Activated gamma-delta T cell treated with anti-CD3 and anti-CD28 coated beads, Interleukin-2, amount 50 U/mL, for 16 hours (primary cell): ENCODE measurements at places on chromosomes 16 and 17.
A peak's percentile ranks its signal among the peaks of the same experiment; 100 is the strongest.

GRCh38 chr16:23359092-23359760 lies 57.1 kb downstream of the SCNN1B start:
- DNase-seq: no peak

DNA sequence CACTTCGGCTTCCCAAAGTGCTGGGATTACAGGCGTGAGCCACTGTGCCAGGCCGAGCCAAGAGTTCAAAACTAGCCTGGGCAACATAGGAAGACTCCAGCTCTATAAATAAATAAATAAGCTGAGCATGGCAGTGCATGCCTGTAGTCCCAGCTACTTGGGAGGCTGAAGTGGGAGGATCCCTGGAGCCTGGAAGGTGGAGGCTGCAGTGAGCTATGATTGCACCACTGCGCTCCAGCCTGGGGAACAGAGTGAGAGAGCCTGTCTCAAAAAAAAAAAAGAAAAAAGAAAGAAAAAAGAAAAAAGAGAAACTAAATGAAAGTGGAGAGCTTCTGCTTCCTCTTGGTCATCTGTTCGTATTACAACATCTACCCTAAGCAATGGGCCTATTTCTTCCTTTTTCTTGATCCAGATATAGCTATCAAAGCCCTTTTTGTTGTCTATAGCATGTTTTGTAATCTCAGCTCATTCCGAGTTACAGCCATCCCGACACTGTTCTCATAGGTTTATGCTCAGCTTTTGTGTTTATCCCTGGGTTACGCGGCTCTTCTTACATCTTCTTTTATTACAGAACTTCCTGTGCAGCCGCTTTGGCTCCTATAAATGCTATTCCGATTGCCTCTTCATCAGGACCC lies 14.1 kb upstream of the MAPK3 start:
- DNase-seq: no peak

- peak; percentile 38 for DNase-seq
Observed at GRCh38 chr17:66906321-66907278, 57.9 kb upstream of the CACNG4 start.

DNA sequence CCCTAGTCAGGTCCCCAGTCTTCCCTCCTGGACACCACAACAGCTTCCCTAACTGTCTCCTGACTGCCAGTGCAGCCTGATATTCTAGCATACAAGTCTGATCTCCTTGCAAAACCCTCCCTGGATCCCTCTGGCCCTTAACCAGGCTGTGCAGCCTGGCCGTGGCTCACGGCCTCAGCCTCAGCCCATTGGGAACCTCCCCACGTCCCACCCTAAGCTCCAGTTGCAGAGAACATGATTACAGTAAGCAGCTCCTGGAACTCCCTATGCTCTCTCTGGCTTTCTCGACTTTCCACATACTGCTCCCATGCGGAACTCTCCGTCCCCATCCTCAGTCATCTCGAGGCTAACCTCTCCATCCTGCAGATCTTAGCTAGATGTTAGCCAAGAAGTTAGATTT lies 13.0 kb downstream of the ALOX12B start:
- DNase-seq: no peak

DNA sequence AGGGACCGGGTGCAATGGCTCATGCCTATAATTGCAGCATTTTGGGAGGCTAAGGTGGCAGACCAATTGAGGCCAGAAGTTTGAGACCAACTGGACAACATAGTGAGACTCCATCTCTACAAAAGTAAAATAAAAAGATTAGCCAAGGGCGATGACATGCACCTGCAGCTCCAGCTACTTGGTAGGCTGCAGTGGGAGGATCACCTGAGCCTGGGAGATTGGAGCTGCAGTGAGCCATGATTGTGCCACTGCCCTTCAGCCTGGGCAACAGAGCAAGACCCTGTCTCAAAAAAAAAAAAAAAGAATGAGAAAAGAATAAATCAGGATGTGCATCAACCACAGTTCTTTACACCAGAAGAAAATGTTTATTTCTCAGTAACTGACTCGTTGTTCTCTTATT lies 76.0 kb downstream of the CACNG3 start:
- DNase-seq: no peak

- DNase-seq: no peak
Observed at GRCh38 chr17:3915995-3916696, at the start of gene P2RX1. P2RX1 (minus strand) TSS chr17:3916465; CDS start chr17:3916225, 240 bp downstream.

DNA sequence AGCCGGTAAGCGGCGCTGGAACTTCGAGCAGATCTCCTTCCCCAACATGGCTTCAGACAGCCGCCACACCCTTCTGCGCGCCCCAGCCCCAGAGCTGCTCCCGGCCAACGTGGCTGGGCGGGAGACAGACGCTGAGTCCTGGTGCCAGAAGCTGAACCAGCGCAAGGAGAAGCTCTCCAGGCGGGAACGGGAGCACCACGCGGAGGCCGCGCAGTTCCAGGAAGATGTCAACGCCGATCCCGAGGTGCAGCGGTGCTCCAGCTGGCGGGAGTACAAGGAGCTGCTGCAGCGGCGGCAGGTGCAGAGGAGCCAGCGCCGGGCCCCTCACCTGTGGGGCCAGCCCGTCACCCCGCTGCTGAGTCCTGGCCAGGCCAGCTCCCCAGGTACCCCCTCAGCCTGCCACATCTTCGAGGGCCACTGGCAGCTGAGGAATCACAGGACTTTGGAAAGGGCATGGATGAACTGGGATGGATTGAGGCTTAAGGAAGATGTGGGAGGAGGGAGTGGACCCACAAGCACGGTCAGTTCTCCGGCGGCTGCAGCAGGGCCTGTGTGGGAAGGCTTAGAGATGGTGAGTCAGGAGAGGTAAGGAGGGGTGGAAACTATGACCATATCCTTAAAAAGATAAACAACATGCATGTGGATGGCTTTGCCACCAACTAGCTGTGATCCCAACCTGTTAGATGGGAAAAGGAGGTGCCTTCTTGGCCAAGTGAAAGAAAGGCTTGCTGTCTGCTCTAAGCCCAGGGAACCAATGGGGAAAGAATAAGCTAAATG lies 3.4 kb upstream of the LLGL2 start:
- DNase-seq: no peak

DNA sequence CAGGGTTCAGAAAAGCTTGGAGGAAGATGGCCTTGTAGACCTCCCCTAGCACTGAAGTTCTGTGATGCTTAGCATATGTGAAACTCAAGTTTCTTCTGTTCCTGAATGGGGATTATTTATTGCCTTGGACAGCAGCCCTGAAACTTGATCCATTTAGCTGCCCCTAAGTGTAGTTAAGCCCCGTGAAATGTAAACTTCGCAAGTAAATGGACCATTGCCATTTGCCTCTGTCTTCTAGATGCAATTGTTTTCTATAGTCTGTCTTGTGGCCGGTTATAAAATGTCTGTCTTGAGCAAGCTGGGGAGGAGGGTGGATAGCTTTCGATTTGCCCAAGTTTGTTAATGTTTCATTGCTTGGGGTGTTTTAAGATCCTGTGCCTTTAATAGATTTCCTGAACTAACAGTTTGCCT lies 261.8 kb downstream of the CDH13 start:
- no peak for DNase-seq

DNA sequence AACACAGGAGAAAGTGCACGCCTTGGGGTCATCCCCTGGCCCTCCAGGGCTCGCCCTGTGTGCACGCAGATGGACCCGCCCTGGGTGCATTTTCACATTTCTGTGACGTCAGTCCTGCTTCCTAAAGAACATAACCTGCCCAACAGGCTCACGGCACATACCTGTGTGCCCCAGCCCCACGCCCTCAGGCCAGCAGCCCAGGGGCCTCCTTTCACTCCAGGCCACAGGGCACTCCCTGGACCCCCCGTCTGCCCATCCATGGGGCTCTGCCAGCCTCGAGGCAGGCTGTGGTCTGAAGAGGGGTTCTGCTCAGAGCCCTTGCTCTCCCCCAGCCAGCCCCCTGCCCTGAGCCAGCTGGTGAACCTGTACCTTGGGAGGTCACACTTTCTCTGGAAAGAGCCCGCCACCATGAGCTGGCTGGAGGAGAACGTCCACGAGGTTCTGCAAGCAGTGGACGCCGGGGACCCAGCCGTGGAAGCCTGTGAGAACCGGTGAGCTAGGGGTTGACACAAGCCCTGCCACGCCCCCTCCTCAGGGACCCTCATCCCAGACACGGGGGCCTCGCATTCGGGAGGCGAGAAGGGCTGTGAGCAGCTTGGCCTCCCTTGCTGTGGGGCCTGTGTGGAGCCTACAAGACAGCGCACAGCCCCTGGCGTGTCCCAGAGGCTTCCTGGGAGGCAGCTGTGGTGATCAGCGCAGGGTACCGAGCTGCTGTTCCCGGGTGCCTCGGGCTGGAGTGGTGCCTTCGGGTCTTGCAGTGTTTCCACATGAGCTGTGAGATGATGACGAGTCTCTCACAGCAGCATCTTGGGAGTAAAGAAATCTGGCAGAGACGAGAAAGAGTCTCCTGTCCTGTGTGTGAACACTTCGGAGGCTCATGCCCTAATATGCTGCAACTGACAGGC lies 13.8 kb upstream of the MC1R start:
- no peak for DNase-seq

DNA sequence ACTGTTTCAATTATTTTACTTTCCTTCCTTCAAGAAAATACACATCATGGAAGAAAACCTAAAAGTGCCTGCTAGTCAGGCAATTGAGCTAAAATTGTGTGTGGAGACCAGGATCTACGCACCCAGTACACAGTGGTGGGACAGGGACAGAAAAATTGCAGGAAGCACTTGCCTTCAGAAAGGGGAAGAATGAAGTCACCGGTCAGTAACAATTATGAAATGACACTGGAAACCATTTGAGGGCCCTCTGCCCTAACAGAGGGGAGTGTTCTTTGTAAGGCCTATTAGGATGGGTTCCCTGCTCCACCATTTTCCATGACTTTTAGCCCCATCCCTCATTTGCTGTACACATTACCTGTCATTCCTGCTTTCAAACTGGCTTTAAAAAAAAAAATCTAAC lies 4.5 kb upstream of the PHAF1 start:
- DNase-seq: no peak

DNA sequence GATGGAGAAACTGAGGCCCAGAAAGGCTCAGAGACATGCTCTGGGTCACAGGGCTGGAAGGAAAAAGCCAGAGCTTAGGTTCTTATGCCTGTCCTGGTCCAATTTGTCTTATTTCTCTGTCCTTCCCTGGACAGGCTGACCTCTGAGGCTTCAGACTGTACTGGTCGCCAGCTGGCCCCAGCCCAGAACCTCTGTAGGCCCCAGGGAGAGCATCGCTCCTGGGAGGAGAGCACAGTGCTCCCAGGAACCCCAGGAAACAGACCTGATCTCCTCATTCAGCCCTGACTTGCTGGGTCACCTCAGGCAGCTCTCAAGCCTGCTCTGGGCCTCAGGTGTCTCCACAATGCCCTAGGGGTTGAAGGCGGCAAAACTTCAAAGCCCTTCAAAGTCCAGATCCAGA lies 4.9 kb downstream of the DRC7 start:
- DNase-seq: no peak

DNA sequence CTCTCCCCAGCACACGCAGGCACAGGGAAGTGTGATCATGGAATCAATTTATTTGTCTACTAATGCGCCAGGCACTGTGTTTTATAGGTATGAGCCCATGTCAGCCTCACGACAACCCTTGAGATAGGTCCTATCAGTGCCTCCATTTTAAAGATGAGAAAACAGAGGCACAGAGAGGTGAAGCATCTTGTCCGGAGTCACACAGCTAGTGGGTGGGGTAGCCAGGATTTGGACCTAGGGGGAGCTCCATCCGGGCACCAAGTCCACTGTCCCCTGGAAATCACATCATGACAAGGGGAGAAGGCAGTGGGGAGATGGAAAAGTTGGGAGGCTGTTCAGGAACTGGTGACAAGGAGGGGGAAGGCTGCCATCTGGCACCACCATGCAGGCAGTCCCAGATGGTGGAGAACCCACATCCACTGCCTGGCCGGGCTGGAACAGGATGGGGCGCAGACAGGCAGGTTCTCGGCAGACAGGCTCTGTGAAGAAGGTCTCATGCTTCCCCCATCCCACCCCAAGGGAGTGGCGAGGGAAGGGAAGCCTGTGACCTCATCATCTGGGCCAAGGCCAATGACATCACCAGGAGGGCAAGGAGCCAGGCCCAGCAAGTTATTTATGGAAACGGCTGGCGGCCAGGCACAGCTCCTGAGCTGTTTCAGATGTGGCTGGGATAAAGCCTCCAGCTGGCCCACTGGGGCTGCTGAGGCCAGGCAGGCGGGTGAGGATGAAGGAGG lies 126.0 kb upstream of the SDK2 start:
- no peak for DNase-seq

GRCh38 chr17:3771140-3771539 lies 29.8 kb downstream of the ITGAE start:
- no peak for DNase-seq

DNA sequence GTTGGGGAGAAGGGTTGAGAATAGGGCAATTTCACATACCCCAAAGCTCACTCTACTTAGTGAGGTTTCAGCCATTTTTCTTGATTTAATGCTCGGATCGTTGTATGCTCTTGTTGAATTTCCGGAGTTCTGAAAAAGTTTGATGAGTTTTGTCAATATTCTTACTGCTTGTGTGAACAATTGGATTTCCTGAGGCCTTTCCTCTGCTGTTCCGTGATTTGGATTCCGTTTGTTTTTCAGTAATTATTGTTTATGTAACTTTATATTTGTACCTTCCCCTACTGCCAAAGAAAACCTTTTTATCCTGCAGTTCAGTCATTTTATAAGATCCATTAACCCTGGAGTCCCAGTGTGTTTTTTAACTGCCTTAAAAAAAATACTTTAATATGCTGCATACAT lies 62.9 kb downstream of the PHKB start:
- DNase-seq: no peak

GRCh38 chr16:14476183-14476582 lies 153.9 kb downstream of the PARN start:
- no peak for DNase-seq

- no peak for DNase-seq
Observed at GRCh38 chr16:2766430-2767139, 10.5 kb downstream of the ELOB start.

DNA sequence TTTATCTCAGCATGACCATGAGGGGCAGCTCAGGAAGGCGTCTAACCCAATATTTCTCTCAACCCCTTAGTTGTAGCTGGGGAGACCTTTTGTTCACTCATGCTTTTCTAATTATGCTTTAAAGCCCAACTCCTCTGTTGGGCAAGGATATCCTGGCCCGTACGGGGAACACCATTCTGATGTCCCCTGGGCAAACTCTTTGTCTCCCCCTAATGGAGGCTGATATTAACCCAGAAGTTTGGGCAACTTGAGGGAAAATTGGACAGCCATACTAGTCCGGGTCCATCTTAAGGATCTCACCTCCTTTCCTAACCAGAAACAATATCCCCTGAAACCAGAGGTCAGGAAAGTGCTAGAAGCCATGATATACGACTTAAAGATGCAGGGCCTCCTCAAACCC lies 143.7 kb upstream of the COX10 start:
- DNase-seq: no peak

DNA sequence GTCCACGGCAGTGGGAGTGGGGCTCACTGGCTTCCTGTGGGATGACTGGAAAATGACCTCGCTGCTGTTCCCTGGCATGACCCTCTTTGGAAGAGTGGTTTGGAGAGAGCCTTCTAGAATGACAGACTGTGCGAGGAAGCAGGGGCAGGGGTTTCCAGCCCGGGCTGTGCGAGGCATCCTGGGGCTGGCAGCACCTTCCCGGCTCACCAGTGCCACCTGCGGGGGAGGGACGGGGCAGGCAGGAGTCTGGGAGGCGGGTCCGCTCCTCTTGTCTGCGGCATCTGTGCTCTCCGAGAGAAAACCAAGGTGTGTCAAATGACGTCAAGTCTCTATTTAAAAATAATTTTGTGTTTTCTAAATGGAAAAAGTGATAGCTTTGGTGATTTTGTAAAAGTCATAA lies 7.8 kb upstream of the RNF213 start:
- peak; percentile 81 for DNase-seq

- DNase-seq: no peak
Observed at GRCh38 chr16:2058872-2059271, 11.1 kb downstream of the TSC2 start.
